Stimulated activated CD4-positive, alpha-beta T cell treated with anti-CD3 and anti-CD28 coated beads, Interleukin-4, amount 100 ng/mL, for 24 hours (primary cell): ENCODE measurements at places on chromosomes 13 and 19.

- no peak for DNase-seq
Observed at GRCh38 chr13:62093984-62094780, 678.5 kb upstream of the PCDH20 start.

DNA sequence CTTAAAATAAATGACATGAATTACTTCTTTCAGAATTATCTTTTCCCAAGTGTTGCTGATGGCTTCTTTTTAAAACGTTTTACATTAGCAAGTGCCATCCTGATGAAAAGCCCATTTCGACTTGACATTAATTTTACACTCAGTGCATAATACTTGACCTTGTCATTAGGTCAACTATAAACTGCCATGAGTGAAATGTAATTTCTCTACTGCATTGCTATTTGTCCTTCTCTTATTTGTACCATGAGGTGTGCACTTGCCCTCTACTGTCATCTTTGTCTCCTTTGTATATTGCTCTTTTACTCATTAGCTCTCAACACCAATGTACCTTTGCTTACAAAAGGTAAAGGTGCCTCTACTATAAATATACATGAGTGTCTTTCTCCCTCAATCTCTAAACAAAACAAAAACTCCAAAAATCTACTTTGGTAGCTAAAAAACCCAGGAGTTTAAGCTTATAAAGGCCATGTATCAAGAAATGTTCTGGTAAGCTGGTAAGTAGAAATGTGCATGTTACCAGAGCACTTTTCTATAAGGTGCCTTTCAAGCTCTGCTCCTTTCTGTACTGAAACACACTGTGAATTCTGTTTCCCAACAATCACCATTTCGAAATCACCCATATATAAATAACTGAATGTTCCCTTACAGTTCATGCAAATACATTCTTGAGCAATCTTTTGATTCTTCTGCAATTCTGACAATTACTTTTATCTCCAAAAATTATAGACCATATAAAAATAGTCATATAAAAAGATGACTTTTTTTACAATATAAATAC is 351.4 kb downstream of the SLITRK5 start:
- DNase-seq, result no peak

- DNase-seq, result no peak
Observed at GRCh38 chr13:48797127-48797526, 143.4 kb downstream of the CYSLTR2 start.

DNA sequence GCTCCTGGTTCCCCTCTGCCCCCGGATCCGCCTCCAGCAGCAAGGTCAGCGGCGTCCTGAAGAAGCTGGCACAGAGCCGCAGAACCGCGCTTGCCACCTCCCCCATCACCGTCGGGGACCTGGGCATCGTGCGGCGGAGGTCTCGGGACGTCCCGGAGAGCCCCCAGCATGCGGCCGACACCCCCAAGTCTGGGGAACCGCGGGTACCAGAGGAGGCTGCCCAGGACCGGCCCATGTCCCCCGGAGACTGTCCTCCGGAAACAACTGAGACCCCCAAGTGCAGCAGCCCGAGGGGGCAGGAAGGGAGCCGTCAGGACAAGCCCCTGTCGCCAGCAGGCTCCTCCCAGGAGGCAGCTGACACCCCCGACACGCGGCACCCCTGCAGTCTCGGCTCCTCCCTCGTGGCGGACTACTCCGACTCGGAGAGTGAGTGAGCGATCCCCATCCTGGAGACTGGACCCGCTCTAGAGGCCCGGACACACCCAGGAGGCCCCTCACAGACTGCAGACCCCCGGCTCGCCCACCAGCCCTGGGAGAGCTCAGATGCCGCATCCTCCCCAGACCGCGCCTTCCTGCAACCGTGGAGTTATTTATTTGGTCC is 1.6 kb upstream of the MRI1 start:
- no peak for DNase-seq

GRCh38 chr13:110690516-110690915 is 15.4 kb downstream of the CARS2 start:
- no peak for DNase-seq

DNA sequence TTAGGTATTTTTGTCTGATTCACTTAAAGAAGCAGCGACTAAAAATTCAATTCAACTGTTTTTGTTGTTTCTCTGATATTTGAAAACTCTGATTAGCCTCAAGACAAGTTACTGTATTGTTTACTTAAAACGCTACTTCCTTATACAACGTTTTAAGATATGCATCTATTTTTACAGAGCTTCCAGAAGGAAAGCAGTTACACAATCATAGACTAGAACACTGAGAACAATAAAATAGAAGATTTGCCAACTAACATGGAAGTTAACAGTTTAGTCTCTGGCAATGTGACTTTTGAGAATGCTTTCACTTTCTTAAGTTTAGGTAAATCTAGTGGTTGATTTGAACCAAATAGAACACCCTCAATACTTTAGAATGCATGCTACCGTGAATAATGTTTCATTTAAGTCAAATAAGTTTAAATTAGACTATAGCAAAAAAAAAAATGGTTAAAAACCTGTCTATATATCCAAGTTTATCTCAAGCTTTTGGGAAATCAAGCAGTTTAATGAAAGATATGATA is 614.8 kb downstream of the DACH1 start:
- DNase-seq, result no peak

DNA sequence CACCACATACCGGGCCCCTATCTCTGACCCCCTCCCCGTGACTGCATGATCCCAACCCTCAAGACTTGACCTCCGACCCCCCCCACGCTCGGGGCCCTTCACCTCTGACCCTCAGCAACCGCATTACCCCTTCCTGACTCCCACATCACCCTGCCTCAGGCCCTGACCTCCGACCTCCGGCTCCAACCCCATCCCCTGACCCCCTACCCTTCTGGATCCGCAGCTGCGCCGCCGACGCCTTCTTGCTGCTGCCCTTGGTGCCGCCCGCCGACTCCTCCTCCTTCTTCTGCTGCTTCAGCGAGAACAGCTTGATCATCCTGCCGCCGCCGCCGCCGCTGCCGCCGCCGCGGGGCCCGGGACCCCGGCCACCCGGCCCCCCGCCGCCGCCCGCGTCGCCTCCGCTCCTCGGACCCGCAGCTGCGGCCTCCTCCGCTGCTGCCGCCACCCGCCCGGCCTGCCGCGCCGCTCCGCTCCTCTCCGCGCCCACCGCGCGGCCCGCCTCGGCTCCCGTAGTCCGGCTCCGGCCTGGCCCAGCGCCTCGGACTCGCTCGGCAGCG is at the start of gene UBE2M:
Gene UBE2M (minus strand): TSS at position 546 of the 557 bp plus-strand sequence. CDS start 230 bp downstream, at position 316.
- peak; percentile 67 for DNase-seq

GRCh38 chr13:56697011-56697410 is 443.7 kb upstream of the PRR20A start:
- no peak for DNase-seq

DNA sequence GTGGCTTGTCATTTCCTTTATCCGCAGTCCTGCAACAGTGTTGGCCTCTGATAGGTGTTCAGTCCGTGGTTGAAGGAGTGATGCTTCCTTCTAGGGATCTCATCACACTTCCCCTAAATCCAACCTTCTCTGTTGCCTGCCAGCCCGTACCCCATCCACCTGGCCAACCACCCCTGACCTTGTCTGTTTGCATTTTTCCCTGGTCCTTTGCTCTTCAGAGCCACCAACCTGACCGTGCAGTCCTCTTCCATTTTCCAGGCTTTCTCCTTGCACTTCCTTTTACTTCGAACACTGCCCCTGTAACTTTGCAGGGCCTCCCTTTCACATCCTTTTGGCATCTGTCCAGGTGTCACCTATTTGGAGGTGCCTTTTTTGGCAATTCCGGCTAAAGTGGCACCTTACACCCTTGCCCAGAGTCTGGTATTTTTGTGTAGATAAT is 696 bp downstream of the ZNF460 start:
- peak; percentile 25 for DNase-seq

- DNase-seq, result peak; percentile 83
Observed at GRCh38 chr19:13093407-13094105, 9.1 kb downstream of the LYL1 start.

DNA sequence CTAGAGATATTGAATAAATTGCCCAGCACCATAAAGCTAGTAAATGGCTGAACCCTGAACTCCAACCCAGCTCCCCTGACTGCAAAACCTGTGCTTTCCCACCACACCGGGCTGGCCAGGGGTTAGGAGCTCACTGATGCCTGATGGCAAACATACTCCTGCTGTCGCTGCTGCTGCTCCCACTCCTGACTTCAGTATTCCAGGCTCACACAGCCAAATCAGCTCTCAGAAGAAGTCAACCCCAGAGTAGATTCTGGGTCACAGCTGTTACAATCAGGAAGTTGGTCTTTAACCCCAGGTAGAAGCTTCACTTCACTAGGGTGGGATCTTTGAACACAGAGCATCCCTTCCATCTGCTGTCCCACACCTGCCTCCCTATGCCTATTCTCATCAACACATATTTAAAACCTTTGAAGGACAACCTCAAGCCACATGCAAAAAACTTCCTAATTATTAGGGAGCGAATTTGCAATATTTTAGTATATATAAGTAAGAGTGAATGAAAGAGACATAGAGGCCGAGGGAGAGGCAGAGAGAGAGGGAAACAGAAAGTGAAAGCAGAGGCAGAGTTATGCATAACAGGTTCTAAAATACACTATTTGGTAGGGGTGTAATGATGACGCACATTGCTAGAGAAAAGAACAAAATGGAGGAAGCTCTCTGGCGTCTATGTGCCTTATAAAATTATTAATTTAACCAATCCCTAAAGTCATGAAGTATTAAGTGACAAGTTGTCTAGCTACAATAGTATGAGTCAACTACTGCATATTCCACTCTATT is 99.4 kb upstream of the SERP2 start:
- peak; percentile 29 for DNase-seq

GRCh38 chr19:18617562-18617961 is 4.9 kb downstream of the TMEM59L start:
- no peak for DNase-seq

DNA sequence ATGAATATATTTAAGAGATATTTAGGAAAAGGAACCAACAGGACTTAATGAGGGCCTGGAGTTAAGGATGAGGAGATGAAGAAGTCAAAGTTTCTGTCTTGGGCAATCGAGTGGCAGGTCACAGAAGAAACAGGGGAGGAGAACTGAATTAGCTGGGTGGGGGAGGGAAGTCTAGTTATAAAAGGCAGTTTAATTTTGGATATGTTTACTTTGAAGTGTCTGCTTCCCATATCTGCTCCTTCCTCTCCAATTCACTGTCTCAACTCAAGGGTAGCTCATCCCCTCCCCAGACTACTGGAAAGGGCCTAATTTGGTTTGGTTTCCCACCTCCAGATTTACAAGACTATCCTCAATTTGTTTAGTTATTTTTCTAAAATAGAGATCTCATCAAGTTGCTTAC is 195.9 kb downstream of the VWA8 start:
- DNase-seq, result no peak

- DNase-seq, result no peak
Observed at GRCh38 chr19:35497406-35497805, 7.1 kb upstream of the KRTDAP start.

GRCh38 chr13:79516595-79516994 is 35.6 kb downstream of the NDFIP2 start:
- no peak for DNase-seq

GRCh38 chr13:98467263-98467985 is 109.5 kb downstream of the STK24 start:
- no peak for DNase-seq

DNA sequence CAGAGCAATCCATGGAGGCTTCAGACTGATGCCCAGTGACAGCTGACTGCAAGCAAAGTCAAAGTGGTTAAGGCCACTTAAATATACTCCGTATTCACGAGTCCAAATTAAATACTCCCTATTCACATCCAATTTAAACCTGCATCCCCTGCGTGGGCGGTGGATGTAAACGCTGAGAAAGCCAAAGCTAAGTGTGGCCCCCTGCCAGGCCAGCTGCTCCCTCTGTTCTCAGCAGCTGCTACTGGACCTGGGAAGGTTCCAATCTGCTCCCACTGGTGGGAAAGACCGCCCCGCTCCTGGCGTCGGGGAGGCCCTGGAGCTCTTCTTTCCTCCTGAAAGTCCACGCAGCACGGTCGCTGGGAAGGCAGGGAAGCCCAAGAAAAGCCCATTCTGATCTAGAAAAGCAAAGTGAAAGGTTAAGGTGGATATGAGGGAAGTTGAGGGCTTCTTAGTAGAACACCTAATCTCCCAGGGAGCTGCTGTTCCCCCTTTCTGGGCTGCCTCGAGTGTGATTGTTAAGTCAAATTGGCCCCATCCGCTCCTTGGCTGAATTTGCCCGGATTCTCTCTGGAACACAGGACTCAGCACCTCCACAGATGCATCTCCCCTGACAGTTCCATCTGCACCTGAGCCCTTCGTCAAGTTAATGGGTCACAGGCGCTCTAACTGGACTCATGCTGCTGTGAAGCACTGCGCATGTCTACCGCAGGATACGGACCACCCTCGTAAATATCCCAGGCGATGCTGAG is 205.5 kb downstream of the USP12 start:
- no peak for DNase-seq

GRCh38 chr19:2618611-2619010 is 83.9 kb downstream of the GNG7 start:
- peak; percentile 85 for DNase-seq

GRCh38 chr13:73169971-73170370 is 111.2 kb downstream of the KLF5 start:
- no peak for DNase-seq

GRCh38 chr19:3289971-3290569 is 65.6 kb downstream of the CELF5 start:
- no peak for DNase-seq

DNA sequence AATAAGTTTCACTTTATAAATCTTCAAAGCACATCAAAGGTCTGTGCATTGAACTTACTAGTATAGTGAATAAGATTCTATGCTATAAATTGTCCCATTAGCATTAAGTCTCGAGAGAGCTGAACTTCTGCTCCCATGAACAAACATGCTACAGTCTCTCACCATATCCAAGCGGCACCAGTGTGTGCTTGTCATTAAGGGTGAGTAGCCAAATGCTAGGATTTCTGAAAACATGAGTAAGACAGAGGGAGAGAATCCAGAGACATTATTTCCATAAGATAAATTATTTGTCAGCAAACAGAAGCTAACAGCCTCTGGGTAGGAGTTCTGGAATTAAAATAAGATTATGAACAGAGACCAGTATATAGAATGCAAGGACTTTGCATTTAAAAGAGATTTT is 2882.5 kb downstream of the PCDH9 start:
- DNase-seq, result no peak

DNA sequence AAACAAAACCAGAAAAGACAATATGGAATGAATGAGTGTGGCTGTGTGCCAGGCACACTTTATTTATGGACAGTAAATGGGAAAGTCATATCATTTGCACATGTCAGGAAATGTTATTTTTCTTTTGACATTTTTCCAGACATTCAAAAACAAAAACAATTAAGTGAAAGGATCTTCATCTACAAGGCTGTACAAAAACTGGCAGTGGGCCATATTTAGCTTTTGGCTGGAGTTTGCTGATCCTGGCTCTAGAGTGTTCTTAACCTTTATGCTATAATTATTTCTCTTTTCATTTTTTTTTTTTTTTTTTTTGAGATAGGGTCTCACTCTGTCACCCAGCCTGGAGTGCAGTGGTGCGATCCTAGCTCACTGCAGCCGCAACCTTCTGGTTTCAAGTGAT is 6.5 kb upstream of the TNFSF9 start:
- no peak for DNase-seq
